GM04504 (cell line): ENCODE measurements at places on chromosomes 1 and 21.

- no peak for DNase-seq
Observed at GRCh38 chr21:44760376-44760775, 41.2 kb downstream of the UBE2G2 start.

GRCh38 chr1:244365809-244366208 lies 85.9 kb downstream of the ADSS2 start:
- DNase-seq: no peak

- DNase-seq: no peak
Observed at GRCh38 chr1:203338335-203339036, 12.4 kb downstream of the FMOD start.

GRCh38 chr1:15684468-15685291 lies 560 bp downstream of the PLEKHM2 start:
- no peak for DNase-seq

GRCh38 chr1:101198842-101199636 lies 37.8 kb upstream of the S1PR1 start:
- DNase-seq: no peak

DNA sequence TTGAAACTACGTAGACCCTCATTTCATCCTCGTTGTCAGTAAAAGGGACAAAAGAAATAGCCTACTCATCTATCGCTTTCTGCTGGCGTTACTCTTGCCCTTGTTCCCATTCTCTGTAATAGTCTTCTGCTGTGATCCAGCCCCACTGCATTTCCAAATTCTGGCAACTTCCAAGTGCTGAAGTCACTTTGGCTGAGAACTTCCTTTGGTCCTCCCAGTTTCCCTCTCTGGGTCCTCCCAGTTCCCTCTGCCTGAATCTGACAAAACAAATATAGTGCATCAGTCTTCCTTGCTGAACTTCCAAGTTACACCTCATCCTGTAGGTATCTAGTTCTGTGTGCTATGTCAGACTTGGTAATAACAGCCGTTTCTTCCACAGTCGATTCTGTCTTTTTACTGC lies 47.0 kb upstream of the PLA2G4A start:
- no peak for DNase-seq

GRCh38 chr1:62209931-62210595 lies 15.4 kb downstream of the L1TD1 start:
- DNase-seq: no peak

GRCh38 chr1:57874418-57874877 lies 450.6 kb upstream of the DAB1 start:
- no peak for DNase-seq

- no peak for DNase-seq
Observed at GRCh38 chr1:3289502-3289901, 165.0 kb upstream of the ARHGEF16 start.

DNA sequence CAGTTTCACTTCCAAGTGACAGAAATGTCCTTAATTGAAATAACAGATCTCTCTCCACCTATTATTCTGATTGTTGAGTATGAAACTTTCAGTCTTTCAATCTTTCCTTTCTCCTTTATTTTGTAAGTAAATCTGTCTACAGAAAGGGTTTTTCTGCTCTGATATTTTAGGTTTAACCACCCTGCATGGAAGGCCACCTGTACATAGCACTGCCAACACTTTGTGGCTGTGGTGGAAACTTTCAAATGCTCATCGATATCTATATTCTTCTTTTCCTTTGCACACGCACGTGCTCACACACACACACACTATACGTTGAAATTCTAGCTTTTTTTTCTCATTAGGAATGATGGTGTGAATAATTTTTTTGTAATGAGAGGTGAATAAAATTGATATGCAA lies 1179.3 kb downstream of the KCNT2 start:
- no peak for DNase-seq

DNA sequence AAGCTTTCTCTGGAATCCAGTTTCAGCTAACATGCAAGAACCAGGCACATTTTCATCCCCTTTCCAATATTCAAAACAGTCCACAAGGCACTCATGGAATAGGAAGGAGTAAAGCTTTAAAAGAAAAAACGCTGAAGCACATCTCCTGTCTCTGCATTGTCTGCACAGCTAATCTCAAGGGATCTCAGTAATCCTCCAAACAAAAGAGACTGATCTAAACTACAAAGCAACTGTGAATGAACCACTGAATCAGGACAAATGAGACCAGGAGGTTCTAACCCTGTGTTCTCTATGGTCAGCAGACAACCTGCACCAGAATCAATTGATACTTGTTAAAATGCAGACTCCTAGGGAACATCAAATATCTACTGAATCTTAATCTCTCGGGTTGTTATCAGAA lies 399.0 kb downstream of the HHAT start:
- no peak for DNase-seq

GRCh38 chr1:229114850-229115365 lies 156.0 kb upstream of the RAB4A start:
- no peak for DNase-seq

- DNase-seq: no peak
Observed at GRCh38 chr1:221687836-221688487, 53.9 kb downstream of the DUSP10 start.

GRCh38 chr1:25197982-25198662 lies 34.2 kb downstream of the SYF2 start:
- no peak for DNase-seq

GRCh38 chr1:108646265-108646647 lies 14.6 kb downstream of the HENMT1 start:
- DNase-seq: no peak

GRCh38 chr1:170765712-170766330 lies 101.9 kb downstream of the PRRX1 start:
- DNase-seq: peak; percentile 28

DNA sequence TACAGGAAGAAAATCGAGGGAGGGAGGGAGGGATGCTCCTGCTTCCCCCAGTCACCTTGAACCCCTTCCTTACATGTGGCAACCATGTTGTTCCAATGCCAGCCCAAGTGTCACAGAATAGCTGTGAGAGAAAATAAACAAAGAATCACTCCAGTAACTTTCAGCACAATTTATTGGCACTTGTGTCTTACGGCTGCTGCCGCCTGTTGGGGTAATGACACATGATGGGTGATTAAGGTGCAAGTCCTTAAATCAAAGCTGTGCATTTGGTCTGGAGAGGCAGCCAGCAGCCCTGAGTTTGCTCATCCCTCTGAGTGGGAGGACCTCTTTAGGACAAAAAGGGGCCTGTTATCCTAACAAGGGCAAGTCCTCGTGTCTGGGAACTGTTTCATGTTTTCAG lies 377.7 kb downstream of the PCP4 start:
- no peak for DNase-seq

GRCh38 chr1:172658871-172659453 lies at the start of gene FASLG:
TSS of gene FASLG (plus strand) at chr1:172659103. CDS start at chr1:172659202, 99 bp downstream.
- no peak for DNase-seq

DNA sequence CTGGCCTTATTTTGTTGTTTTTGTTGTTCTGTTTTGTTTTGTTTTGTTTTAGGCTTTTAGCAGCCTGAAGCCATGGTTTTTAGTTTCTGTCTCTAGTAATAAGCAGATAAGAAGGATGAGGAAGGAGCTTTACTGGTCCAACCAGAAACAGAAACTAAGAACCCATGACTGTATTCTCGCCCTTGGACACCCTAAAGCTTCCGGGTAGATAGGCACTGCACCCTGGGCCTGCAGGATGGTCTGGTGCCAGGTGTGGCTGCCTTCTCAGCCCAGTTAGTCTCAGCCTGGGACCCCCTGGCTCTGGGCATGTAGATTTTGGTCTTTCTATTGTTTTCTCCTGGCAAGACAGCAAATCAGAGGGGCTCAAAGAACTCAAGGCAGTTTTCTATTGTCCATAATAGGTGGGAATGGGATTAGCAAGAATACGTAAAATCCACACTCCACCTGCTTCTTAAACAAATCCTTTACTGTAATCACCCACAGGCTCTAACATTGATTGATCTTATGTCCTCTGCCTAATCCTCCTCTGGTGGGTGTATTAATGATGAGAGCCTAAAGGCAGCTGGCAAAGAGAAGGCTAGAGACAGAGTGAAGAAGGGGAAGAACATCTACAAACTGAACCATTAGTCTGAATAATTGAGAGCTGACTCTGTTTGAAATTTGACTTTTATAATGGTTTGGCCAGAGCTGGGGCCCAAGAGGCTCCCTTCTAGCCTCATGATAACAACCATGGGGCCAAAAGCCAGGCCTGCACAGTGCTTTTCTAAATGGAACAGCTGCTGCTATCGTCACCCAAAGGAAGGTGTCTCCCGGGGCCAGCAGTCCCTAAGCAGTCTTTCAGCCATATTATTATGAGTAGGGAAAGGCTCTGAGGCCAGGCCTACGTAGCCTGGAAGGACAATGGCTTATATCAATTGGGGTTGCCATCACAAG lies 106.8 kb upstream of the ATP1A1 start:
- DNase-seq: no peak

DNA sequence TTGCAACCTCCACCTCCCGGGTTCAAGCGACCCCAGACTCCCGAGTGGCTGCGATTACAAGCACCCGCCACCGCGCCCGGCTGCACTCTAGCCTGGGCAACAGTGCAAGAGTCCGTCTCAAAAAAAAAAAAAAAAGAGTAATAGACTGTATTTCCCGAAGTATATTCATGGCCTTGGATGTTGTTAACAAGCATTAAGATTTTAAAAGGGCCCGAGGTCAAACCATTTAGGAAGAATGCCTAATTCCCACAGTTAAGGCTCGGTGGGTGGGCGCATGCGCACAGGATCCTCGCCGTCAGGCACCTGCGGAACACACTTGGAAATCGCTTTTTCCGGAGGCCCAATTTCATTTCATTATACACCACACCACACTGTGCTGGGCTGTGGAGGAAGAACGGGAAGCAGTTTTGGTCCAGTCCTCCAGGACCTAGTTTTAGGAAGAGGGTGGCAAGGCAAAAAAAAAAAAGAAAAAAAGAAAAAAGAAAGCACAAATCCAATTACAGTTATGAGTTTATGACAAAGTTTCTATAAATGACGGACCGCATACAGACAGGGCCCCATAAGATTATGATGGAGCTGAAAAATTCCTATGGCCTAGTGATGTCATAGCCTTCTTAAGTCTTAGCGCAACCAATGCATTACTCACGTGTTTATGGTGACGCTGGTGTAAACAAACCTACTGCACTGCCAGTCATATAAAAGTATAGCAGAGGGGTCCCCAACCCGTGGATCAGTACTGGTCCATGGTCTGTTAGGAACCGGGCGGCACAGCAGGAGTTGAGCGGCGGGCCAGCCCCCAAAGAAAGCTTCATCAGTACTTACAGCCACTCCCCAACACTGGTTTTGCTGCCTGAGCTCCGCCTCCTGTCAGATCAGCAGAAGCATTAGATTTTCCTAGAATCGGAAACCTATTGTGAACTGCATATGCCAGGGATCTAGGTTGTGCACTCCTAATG lies 38.2 kb downstream of the H3-3A start:
- no peak for DNase-seq

DNA sequence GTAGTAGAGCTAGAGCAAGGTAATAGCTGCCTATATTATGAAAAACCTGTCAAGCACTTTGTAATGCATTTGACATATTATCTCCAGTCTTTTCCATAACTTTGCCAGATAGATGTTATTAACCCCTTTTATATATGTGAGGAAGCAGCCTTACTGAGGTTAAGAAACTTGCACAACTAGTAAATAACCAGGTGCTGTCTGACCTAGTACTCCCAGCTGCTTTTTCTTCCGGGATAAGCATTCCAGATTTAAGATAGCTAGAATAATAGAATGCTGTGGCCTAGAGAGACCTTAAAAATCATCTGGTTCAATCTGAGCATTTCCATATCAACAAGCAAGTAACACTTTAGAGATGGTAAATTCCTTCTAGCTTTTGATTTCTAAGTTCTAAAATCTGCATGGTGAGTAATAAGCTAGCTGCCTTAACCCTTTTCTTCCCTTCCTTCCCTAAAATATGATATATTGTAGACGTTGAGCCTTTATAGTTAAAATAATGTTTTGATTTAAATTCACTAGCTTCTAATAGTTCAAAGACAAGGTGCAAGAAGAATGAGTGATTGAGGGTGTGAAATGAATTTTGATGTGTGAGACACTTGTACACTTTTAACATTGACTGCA lies 1.8 kb downstream of the SH3GLB1 start:
- DNase-seq: no peak

DNA sequence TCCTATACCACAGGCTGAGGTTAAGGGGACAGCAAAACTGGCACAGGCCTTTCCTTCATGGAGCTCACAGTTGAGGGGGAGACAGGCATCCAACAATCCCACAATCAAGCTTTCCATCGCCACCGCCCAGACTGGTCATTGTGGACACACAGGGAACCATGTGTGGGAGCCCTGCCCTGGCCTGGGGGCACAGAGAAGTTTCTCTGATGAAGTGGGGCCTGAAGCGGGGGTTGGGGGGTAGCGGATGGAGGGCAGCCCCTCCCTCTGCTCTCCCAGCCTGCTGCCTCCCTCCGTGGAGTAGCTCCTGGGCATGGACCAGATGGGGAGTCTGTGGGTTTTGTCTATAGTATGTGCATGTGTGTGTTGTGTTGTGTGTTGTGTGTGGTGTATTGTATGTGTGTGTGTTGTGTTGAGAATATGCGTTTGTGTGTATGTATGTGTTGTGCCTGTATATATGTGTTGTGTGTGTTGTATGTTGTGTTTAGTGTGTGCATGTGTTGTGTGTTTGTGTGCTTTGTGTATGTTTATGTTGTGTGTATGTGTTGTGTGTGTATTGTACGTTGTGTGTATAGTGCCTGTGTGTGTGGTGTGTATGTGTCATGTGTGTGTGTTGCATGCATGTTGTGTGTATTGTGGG lies 14.4 kb upstream of the LDLRAP1 start:
- DNase-seq: no peak

DNA sequence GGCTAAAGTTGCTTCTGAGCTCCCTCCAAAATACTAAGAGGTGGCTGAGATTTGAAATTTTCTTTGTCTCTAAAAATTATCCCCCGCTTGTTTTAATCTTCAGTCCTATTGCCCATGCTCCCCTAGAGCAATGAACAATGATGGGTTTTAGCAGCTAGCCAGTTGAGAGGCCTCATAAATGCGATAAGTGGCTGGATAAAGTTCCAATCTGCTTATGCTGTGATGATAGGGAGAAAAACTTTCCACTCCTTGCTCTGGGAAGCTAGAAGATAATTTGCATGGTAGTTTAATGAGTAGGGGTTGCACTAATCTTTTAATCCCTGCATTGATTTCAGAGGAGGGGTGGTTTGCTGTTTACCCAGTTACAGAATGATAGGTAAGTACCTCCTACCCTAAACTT lies 9.6 kb upstream of the PRPF3 start:
- no peak for DNase-seq

GRCh38 chr1:27507960-27508665 lies 18.1 kb upstream of the WASF2 start:
- no peak for DNase-seq

DNA sequence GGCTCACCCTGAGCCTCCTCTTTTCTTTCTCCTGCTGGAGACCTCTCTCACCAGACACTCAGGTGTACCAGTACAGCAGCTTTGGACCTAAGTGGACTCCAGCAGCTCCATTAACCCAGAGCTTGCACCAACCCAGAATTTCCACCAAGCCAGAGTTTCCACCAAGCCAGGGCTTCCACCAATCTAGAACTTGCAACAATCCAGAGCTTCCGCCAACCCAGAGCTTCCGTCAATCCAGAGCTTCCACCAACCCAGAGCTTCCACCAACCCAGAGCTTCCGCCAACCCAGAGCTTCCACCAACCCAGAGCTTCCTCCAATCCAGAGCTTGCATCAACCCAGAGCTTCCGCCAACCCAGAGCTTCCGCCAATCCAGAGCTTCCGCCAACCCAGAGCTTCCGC lies 23.2 kb downstream of the CRYAA start:
- no peak for DNase-seq
